ENCODE measurements at places on chromosomes 13 and 19. TPM values are rescaled to one million over a fixed set of nuclear protein-coding genes. Genes with fewer than 3 reads are reported as not detected.

The ZNF486 gene
- total RNA-seq = 6.9 TPM

- DNase-seq = peak; percentile 53
Observed at GRCh38 chr13:50403311-50403710, 388.1 kb downstream of the KCNRG start.

DNA sequence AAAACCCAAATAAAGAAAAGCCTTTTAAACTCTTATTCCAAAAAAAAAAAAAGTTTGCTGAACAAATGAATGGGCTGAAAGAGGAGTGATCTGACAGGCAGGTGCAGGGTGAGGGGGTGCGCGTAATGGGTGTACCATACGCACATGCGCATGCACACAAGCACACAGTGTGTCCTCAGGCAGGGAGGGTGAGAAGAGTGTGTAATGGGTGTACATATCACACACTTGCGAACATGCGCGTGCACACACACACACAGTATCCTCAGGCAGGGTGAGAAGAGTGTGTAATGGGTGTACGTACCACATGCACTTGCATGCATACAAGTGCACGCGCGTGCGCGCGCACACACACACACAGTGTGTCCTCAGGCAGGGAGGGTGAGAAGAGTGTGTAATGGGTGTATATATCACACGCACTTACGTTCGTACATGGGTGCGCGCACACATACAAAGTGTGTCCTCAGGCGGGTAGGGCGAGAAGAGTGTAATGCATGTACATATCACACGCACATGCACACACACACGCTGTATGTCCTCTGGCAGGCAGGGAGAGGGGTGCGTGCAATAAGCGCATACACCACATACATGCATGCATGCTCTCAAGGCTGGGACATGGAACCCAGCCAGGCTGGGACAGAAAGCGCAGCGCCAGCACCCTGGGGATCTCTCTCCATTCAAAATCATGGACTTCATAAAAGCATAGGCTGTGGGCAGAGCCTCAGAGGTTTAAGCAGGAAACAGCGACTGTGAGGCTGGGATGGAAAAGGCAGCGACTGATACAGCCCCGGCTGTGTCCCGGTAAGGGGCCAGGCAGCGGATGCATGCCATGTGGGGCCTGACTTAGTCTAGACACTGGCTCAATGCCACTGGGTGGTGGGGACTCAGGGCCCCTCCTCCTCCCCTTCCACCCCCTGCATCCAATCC, 70.4 kb downstream of the CEBPG start:
- DNase-seq = no peak

DNA sequence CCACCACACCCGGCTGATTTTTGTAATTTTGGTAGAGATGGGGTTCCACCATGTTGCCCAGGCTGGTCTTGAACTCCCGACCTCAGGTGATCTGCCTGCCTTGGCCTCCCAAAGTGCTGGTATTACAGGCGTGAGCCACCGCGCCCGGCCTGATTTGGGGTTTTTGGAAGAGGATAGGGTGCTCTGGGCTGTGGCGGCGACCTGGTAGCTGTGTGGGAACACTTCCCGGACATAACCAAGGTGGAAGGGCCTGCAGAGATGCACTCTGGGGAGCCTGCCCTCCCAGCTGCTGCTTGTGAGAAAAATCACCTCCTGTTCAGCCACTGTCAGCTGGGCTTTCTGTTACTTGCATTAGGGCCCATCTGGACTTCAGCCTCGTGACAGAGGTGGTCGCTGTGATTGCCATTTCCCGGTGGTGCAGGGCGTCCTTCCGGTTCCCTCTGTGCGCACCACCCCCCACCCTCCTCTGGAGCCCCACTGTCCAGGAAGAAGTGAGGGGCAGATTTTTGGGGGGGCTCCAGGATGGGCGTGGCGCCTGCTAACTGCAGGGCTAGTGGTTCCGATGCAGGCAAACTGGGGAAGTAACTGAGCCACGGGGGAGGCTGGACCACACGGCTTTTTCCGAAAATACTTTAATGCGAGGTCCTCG, 7.5 kb downstream of the IL4I1 start:
- no peak for DNase-seq

GRCh38 chr13:27132538-27132937, 39.1 kb downstream of the USP12 start:
- no peak for DNase-seq

DNA sequence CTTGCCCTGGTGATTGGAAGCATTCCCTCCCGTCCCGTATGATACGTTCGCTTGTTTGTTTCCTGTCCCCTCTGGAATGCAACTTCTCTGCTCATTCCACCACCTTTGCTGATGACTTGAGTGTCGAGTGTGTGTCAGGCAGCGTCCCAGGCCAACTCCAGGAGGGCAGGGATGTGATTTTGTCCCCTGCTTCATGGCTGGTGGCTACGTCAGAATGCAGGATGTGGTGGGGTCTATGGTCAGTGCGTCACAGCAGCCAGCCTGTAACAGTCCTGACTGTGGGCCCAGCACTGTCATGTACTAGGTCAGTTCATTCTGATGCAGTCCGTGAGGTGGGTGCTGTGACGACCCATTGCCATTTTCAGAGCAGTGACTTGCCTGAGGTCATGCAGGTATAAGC, 16.2 kb downstream of the BRSK1 start:
- DNase-seq = no peak

- peak; percentile 52 for DNase-seq
Observed at GRCh38 chr13:78102121-78102677, 183.6 kb upstream of the EDNRB start.

DNA sequence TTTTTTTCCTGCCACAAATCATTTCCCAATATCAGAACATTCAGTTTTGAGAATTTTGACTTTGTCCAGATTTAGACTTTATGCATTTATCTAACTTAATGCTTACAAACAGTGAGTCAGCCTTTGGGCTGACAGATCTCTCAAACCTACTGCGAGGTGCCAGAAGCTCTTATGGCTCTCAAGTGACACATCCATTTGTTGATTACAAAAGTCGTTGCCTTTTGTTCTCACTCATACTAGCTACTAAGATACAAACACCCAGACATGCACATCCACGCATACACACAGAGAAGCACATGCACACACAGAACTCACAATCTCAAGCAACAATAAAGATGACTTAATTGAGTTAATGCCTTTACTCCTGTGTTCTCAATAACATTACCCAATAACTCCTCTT, 1147.5 kb downstream of the DIAPH3 start:
- DNase-seq = no peak

GRCh38 chr13:109100705-109101304, 471.4 kb downstream of the MYO16 start:
- DNase-seq = no peak

The ZNF296 gene
- total RNA-seq = not detected

DNA sequence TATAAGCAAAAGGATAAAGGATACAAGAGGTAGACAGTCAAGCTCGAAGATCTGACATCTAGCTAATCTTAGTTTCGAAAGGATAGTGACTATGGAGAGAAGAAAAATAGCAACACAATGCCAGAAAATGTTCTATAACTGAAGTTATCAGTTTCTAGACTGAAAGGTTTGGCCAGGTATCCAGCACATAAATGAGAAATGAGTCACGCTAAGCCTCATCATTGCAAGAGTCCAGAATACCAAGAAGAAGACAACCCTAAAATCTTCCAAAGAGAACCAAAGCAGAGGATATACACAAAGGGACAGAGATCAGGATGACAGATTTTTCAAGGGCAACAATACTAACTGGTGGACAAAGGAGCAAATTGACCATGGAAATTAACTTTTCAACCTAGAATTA, 237.0 kb downstream of the POSTN start:
- DNase-seq = no peak

The ZNF579 gene
- total RNA-seq = 0.54 TPM

DNA sequence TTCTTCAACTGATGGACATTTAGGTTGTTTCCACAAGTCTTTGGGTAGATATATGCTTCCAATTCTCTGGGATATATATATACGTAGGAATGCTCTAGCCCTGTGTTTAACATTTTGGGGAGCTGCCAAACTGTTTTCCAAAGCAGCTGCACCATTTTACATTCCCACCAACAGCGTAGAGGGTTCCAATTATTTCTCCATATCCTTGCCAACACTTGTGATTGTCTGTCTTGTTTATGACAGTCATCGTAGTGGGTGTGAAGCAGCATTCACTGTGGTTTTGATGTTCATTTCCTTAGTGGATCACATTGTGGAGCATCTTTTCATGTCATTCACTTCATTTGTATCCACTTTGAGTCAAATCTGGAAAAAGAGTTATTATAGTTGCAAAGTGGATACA, 4.7 kb upstream of the CBLC start:
- DNase-seq = peak; percentile 46

DNA sequence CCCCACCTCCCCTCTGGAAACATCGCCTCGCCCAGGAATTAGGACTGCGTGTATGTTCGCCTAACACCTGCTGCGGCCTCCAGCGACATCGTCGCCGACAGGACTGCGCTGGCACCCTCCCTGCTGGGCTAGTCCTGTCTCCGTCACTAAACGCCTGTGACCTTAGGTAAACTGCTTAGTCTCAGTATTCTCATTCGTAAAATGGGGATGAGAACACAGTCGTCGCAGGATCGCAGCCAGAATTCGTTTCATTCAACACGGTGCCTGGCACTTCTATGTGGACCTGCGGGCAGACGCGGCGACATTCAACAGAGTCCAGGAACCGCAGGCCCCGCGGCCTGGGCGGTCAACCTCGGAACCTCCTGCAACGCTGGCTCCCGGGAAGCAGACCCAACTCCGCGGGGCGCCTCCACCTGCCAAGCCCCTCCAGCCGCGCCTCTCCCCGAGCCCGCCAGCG, 485 bp downstream of the CRYL1 start:
- DNase-seq = no peak

DNA sequence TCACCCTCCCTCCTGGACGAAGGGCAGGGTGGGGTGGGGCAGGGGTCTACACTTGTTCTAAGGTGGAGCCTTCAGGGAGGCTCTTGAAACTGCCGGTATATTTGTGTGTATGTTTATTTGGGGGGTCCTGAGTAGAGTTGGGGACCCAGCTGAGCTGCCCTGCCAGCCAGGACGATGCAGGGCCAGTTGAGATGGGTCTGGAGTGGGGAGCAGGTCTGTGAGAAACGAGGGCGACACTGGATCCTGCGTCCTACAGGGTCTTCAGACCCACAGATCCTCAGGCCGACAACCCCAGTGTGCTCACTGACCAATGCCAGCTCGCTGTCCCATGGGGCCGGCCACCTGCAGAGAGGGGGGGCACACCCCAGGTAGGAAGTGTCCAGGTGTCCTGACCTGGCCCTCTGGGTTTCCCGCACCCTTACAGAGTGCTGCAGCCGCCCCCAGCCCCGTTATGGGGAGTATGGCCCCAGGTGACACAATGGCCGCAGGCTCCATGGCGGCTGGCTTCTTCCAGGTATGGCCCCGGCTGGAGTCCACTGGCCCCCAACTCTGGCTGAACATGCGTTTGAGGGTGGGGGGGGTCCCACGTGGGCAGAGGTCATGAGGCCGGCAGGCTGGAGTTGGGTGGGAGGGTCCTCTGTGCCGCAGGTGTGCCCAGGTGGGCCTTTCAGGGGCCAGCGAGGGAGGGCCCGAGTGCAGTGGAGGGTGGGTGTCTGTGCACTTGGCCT, 7.4 kb downstream of the ISYNA1 start:
- DNase-seq = no peak

GRCh38 chr13:97165502-97166425, 56.4 kb upstream of the MBNL2 start:
- no peak for DNase-seq

The NLRP13 gene
- total RNA-seq = not detected

The OR10H3 gene
- not detected for total RNA-seq

The MADCAM1 gene
- total RNA-seq = not detected

DNA sequence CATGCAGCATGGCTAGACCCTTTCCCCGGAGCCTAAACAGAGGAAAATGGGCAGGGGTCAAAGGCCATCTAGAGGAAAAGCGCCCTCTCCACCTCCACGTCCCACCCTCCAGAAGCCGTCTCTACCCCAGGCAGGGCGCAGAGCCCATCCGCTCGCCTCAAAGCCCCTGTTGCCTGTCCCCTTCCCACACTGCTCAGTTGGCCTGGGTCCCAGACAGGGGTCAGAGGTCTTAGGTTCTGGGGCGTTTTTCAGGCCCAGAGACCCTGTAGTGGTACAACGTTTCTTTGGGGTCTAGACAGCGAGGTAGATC, 285 bp downstream of the TMEM143 start:
- DNase-seq = no peak

The PSPN gene
- 0.54 TPM for total RNA-seq

The BCAM gene
- total RNA-seq = 2.3 TPM

The NLRP11 gene
- not detected for total RNA-seq

DNA sequence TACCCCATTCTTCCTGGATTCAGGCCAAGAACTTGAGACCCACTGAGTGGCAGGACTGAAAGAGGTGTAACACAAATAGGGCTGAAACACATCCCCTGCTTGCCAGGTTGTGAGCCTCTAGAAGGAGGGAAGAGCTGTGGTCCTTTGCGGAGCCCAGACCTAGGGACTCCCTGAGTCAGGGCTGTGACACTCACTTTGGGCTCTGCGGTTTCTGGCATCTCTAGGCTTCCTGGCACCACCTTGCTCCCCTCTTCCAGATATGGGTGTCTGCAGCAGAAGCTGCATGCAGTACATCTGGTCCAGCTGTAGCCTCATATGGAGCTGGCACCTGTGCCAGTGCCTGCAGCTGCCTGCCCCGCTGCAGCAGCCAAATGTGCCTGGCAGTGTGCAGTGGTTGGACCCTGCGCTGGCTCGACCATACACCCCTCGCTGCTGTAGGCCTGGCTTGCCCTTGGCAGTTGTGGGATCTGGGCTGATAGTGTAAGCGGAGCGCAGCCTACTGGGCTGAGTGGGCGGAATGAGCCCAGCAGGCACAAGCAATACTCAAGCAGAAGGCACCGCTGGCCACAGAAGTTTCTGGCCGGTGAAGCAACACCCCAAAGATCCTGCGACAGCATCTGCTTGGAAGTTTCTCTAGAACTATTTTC, 290.4 kb downstream of the SLITRK6 start:
- no peak for DNase-seq

GRCh38 chr13:48403151-48403631, 9.7 kb downstream of the LPAR6 start:
- peak; percentile 18 for DNase-seq

- DNase-seq = peak; percentile 100
Observed at GRCh38 chr13:100392709-100393630, 195.6 kb downstream of the GGACT start.

DNA sequence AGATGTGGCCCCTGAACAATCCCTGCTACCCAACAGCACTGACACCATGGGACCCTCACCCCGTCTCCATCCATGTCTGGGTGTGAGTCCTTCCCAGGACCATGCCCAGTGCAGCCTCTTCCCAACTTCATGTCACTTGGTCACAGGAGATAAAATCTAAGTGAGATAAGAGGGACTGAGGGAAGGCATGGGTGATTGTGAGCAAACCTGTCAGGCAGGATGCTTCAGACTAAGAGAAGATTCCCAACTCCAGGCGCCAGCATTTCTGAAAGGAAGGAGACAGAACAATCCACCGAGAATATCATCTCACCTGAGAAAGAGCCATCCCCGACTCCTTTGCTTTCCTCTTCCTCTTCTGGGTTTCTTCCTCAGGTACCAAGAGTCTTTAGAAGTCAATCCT, 7.5 kb downstream of the ZNF320 start:
- no peak for DNase-seq

- DNase-seq = no peak
Observed at GRCh38 chr19:46998445-46999125, 21.1 kb upstream of the NPAS1 start.

GRCh38 chr19:55370305-55370988, at the start of gene IL11:
TSS of gene IL11 (minus strand) at chr19:55370463. CDS start at chr19:55370310, 153 bp downstream.
- peak; percentile 78 for DNase-seq

The ZNF540 gene
- 0.28 TPM for total RNA-seq

The KIR3DL2 gene
- total RNA-seq = not detected
